Activated T-helper 17 cell treated with anti-CD3 and anti-CD28 coated beads, Interleukin-2, amount 50 U/mL, for 72 hours (primary cell): ENCODE measurements at places on chromosomes 2 and 18. TPM values are rescaled to one million over a fixed set of nuclear protein-coding genes. Genes with fewer than 3 reads are reported as not detected.
A peak's percentile ranks its signal among the peaks of the same experiment; 100 is the strongest.

- no peaks in the 10 kb centered on the region for H3K27me3 ChIP-seq
- no peaks in the 10 kb centered on the region for H3K36me3 ChIP-seq
Observed at GRCh38 chr2:10278763-10279471, 23.8 kb upstream of the HPCAL1 start.

- H3K36me3 ChIP-seq = no peaks in the 10 kb centered on the region
- no peak overlapping the region for H3K27ac ChIP-seq
- ATAC-seq = no peak
- no peaks in the 10 kb centered on the region for H3K4me1 ChIP-seq
- H3K27me3 ChIP-seq = no peaks in the 10 kb centered on the region
Observed at GRCh38 chr2:61910603-61911002, 5.1 kb downstream of the COMMD1 start.

GRCh38 chr2:36561237-36561944 lies 36.6 kb downstream of the FEZ2 start:
- H3K27me3 ChIP-seq = no peaks in the 10 kb centered on the region
- peaks cover 61% of the 10 kb centered on the region for H3K36me3 ChIP-seq
- no peak overlapping the region for H3K27ac ChIP-seq
- peaks cover 6% of the 10 kb centered on the region for H3K4me1 ChIP-seq

GRCh38 chr2:8662239-8662879 lies 19.5 kb upstream of the ID2 start:
- H3K27me3 ChIP-seq = peaks cover 14% of the 10 kb centered on the region
- no peak overlapping the region for H3K4me3 ChIP-seq
- peaks cover 13% of the 10 kb centered on the region for H3K4me1 ChIP-seq
- no peaks in the 10 kb centered on the region for H3K36me3 ChIP-seq
- peak; percentile 34 for ATAC-seq

GRCh38 chr2:176280156-176280555 lies 10.9 kb downstream of the MTX2 start:
- ATAC-seq = no peak
- no peak overlapping the region for H3K4me3 ChIP-seq
- peaks cover 20% of the 10 kb centered on the region for H3K4me1 ChIP-seq
- H3K27ac ChIP-seq = no peak overlapping the region
- no peaks in the 10 kb centered on the region for H3K27me3 ChIP-seq

OTOS gene
- not detected for total RNA-seq

DNER gene
- total RNA-seq = not detected

C2orf78 gene
- 0.08 TPM for total RNA-seq

FHL2 gene
- total RNA-seq = 2.2 TPM
